ENCODE measurements at places on chromosomes 2 and 18.

- no peak for DNase-seq
These were observed 243.4 kb upstream of the RBBP8 start for GRCh38 chr18:22689712-22690111.

DNA sequence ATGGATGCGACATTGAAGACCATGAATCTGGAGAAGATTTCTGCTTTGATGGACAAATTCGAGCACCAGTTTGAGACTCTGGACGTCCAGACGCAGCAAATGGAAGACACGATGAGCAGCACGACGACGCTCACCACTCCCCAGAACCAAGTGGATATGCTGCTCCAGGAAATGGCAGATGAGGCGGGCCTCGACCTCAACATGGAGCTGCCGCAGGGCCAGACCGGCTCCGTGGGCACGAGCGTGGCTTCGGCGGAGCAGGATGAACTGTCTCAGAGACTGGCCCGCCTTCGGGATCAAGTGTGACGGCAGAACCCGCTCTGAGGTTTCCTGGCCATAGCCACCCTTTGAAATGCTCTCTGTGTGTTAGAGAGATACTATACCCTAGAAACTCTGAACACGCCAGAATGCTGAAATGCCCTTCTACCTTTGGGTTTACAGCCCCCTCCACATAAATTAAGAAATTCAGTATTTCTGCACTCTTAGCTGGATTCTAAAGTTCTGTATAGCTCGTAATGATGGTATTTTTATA lies 659 bp downstream of the CHMP1B start:
- peak; percentile 58 for DNase-seq

DNA sequence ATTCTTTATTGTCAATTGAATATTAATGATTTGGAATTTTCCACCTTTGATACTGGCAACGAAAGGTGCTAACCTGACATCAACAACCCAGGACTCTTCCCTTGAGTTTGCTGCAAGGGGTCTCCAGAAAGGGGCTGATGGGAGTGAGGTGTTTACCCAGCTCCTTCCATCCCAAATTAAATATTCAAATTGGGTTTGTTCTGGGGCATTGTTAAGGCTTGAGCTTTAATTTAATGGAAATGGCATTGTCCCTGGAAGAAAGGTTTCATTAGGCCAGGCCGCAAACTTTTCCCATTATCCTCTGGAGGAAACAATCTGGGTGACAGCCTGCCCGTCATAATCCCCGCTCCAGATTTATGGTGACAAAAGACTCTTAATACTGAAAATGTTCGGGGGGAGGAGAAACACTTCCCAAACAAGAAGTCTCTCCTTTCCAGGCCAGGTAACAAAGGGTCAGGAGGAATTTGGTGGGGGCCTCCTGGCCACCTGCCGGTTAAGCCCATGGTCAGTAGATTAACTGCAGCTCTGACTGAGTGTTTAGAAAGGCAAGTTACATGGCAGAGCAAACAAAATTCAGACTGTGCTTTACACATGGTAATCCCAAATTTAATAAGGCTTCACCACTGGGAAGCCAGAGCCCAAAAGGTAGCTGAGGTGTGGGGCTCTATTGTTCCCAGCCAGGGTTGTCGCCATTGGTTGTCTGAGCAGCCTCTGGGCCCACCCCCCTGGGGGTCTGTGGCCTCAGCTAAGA lies 151.4 kb upstream of the SIX3 start:
- no peak for DNase-seq

DNA sequence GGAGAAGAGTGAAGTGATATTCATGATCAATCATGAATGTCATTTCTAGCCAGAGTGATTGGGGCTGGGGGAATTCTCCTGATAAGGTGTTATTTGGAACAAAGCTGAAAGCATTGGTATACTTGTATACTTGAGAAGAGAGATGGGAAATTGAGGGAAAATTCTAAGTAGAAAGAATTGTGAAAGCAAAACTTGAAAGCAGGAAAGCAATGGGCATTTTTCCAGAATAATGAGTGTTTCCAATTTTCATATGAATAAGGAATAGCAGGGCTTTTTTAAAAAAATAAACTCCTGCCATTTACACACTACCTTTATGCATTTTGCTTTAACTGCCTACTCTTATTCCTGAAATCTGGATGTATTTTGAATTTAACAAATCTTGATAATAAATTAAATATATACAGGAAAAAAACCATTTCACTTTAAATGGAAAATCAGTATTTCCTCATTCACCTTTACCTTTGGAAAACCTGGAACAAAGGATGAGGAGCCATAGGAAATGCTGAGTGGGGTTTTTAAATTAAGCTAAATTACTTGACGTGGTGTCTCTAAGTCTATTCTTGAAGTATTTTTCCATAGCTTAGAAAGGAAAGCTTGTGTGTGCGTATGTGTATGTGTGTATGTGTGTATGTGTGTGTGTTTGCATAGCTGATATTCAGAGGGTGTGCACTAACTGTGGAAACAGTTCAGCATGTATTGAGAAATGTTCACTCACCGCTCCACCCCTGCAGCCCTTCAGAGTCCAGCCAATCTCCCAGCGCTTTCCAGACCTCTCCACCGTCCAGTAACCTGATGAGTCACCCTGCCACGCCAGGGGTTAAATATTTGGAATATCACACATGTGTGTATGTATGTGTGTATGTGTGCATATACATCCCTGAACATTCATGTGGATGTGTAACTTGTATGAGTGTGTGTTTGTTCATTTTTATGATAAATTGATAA lies 427.3 kb downstream of the THSD7B start:
- no peak for DNase-seq

DNA sequence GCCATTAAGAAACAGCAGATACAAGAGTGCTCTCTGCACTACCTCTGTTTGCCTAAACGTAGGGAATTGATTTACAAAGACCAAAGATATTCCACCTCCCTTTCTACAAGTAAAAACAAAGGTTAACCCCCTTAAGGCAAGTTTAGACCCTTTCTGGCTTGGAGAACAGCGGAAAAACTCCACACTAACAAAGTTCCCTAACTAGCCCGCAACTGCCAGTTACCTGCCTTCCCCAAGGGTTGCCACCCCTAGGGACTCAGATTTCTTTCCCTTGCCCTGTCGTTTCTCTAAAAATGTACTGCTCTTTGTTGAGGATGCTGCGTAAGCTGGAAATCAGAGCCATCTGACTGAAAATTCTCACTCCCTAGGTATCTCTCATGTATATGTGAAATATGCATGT lies 627.5 kb upstream of the SOX11 start:
- no peak for DNase-seq
